Activated CD4-positive, CD25-positive, alpha-beta regulatory T cell treated with anti-CD3 and anti-CD28 coated beads, Interleukin-2, amount 50 U/mL, for 16 hours (primary cell): ENCODE measurements at places on chromosomes 1 and 21.

GRCh38 chr1:244356376-244356775 is 95.3 kb downstream of the ADSS2 start:
- no peak for DNase-seq

DNA sequence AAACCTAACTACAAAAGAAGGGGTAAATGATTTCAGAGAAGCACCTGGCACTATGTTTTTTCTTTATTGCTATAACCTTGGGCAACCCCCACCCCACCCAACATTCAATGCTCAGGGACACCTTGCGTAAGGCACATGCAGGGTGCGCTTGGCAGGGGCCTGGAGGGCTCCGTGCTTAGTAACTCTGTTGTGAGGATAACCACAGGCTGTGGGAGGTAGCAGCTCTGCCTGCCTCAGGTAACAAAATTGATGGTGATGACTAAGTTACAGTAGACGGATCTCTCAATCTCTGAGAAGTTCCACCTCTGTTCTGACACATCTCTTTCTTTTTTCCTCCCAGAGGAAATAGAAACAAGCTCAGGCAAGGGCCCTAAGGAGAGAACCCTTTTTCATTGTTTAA is 8.7 kb upstream of the CCN1 start:
- no peak for DNase-seq

DNA sequence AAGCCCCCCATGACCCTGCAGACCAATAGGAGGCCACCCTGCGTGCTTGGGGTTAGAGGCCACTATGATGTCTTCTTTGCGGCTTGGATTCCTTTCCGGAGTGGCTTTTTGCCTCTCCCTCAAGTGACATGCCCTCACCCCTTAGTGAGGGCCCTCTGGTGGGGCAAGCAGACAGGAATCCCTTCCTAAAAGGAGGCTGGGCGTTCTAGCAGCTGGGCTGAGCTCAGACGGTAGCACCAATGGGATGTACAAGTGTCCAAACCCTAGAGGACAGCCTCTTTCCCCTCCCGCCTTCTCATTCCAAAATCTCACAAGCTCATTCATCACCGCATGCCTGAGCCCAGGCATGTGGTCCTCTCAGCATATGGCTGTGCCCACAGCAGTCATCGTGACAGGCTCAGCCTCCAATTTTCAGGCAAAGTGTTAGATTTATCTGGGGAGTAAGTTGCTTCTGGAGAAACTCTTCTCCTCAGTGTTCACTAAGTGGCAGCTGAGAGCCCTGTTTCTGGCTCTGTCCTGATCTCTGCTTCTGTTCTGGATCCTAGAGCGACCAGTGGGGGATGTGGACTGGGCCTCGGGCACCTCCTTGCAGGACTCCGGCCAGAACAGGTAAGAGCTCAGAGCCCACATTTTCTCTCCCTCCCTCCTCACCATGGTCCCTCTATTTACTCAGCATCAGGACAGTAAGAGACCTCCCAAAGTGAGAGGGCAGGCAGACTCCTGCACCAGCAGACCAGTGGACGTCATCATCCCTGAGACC is 4.8 kb downstream of the KIAA1614 start:
- DNase-seq, result no peak

DNA sequence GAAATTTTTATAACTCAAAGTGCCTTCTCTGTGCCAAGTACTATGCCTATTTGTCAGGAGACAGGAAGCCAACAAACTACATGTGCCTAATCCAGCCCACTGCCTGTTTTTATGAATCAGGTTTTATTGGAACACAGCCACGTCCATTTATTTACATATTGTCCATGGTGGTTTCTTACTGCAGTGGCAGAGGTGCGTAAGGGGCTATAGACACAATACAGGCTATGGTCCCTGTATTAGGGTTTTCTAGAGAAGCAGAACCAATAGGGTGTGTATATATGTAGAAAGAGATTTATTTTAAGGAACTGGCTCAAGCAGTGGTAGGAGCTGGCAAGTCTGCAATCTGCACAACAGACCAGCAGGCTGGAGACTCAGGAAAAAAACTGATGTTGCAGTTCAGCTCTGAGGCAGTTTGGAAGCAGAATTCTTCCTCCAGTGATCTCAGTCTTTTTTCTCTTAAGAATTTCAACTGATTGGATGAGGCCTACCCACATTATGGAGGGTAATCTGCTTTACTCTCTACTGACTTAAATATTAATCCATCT is 15.4 kb downstream of the PPIE start:
- no peak for DNase-seq

- no peak for DNase-seq
These were observed 84.6 kb upstream of the SPAG17 start for GRCh38 chr1:118269598-118269997.

DNA sequence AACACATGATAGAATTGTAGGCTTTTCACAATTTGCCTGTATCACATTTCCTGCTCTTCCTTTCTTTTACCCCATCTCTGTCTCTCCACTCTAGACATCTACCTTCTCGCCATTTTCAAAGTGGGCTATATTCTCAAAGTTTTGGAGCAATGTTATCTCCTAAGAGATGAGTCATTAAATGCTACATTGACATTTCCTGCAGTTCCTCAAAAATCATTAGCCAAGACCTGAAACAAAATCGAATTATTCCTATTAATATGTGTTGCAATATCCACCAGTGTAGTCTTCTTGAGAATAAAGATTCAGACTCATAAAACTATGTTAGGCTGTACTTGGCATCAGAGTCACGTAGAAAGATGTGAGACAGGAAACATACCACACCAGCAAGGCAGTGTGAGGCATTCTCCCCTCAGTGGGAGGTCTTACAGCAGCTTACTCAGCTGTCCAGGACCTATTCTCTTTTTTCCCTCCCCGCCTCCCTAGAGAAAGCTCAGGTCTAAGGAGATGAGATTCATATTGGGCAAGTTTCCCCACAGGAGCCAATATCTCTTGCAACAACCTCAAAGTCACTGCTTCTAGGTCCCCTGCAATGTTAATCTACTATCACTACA is 38.8 kb downstream of the FRRS1 start:
- DNase-seq, result no peak

GRCh38 chr1:100187912-100188311 is 9.9 kb upstream of the LRRC39 start:
- no peak for DNase-seq

DNA sequence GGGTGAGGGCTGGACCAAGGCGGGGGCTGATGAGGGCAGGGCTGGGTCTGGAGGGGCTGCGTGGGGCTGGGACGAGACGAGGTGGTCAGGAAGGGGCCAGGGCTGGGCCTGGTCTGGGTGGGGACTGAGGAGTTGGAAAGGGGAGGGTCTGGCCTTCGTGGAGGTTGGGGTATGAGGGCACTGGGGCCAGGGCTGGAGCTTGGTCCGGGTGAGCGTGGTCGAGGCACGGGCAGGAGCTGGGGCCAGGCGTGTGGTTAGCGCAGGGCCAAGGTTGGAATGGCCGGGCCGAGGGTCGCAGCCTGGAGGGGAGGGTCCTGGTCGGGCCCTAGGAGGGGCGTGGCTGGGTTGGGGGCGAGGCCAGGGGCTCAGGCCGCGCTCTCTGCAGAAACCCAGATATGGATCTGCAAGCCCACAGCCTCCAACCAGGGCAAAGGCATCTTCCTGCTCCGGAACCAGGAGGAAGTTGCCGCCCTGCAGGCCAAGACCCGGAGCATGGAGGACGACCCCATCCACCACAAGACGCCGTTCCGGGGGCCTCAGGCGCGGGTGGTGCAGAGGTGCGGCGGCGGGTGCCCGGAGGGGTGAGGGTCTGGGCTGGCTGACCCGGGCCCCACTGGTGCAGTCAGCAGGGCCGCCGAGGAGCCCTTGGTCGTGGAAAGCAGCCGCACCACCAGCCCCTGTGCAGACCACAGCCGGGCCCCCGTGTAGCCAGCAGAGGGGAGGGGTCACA is 9.0 kb downstream of the TTLL10 start:
- no peak for DNase-seq

- DNase-seq, result no peak
These were observed 143.0 kb upstream of the KCNK1 start for GRCh38 chr1:233470741-233471499.

DNA sequence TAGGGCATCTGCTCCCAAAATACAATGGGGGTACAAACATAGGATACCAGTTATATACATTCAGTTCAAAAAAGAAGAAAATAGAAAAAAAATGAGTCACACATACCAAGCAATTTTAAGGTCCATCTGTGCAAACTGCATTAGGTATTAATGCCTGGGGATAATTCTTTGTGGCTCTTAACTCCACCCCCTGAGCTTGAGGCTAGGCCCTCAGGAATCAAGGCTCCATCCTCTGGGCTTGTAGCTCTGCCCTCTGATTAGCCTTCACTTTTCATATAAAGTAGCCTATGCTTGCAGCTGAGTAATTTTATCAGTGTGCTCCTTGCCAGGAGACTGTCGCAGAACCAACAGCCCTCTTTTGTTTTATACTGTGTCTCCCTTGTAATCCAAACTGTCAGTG is 69.9 kb upstream of the BACE2 start:
- DNase-seq, result no peak
